ENCODE measurements at places on chromosomes 5 and 9.

- no peak for DNase-seq
Measured at GRCh38 chr9:110810262-110810976, 141.8 kb downstream of the MUSK start.

- no peak for DNase-seq
Measured at GRCh38 chr5:75510417-75510835, 1.0 kb downstream of the CERT1 start.

DNA sequence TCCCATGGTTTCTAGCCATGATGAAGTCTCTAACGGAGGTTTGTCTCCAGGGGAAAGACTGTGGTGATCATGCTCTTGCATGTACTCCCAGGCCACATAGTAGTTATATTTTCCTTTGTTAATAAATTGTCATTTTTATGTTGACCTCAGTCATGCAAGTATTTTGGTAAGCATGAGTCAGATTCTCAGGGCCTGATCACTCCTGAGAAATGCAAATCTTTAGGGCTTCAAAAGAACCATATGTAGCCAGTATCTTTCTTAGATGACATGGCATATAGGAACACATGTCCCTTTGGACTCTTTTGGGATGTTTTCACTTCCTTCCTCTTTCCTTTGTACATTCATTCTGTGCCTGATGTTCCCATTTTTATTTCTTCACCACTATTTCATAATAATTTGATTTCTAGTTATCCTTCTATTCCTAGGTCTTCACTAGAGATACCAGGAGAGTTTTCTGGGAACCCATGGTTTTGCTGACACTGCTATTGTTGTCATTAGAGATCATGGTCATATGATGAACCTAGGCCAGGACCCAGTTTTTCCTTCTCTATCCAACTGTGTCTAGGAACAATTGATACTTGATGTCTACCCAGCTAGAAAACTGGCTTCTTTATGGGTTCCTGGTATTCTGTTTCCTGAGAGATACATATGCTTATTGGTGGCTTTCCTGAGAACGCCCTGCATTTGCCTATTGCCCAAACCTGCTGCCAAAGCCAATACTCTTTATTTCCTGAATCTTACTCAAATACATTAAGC lies 248.1 kb upstream of the NREP start:
- DNase-seq = no peak

GRCh38 chr9:14678776-14679175 lies 14.5 kb downstream of the ZDHHC21 start:
- DNase-seq = no peak

DNA sequence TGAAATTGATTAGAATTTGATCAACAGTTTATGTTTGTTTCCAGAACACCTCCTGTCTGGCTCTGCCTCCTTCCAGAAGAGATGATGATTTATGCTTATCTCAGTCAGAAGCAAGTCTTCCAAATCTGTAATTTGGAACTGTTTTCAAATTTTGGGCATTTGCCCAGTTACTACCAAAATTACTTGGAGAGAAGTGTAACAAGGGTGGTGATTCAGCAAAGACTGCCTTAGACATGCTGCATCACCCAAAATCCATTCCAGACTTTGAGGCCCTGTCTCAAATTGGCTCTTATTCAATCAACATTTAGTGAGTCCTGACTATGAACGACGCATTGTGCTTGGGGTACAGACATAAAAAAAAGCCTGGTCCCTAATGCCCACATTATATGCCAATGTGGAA lies 89.4 kb downstream of the SH3TC2 start:
- DNase-seq = no peak

DNA sequence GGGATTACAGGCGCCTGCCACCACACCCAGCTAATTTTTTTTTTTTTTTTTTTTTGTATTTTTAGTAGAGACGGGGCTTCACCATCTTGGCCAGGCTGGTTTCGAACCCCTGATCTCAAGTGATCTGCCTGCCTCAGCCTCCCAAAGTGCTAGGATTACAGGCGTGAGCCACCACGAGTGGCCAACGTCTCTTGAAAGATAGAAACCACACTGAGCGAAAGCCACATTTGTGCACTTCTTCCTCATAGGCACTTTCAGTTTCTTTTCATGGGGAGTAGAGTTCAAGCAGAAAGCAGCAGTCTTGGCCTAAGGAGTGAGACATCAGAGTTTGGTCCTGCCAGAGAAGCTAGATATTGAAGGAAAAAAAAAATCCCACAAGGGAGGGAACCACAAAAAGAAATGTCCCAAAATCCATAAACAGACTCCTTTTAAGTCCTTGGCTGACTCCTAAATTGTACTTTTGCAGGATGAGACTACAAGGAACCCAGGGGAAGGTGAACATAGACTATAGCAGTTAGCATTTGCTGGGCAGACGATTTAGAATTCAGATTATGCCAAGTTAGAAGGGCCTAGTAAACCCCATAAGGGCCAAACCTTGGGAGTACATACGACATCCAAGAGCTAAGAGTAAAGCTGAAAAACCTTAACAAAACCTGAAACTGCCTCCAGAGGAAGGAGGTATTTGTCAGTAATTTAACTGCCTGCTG lies 43.9 kb upstream of the GLIPR2 start:
- no peak for DNase-seq

DNA sequence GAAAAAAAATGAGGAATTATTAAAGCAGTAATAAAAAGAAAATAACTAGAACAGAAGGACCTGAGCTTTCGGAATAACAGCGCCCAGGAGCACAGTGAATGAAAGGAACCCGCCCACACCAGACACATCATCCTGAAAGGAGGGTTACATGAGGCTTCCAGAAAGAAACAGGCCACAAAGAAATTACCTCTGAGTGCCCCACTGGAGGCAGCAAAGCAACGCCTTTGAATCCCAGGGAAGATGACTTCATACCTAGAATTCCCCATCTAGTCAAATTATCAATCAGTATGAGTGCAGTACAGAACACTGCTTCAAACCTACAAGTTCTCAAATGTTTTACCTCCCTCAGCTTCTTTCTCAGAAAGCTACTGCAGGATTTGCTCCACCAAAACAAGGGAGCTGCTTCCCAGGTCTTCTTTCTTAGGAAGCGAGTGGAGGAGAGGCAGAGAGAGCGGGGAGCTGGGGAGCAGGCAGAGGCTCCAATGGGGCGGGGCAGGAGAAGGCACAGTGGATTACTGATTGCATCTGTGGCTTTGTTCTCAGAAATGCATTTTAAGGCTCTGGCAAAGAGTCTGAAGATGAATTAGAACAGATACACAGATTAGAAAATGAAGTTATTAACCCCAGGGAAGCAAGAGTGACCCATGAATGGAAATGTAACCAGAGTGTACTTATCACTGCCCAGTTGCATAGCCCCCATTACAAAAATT lies 87.1 kb downstream of the SEMA4D start:
- DNase-seq = no peak

- DNase-seq = no peak
Measured at GRCh38 chr9:25205285-25205684, 473.0 kb downstream of the TUSC1 start.

Measured in activated CD8-positive, alpha-beta memory T cell treated with anti-CD3 and anti-CD28 coated beads for 1 hour (primary cell).